Suppressor macrophage treated with lipopolysaccharide for 1 hour (primary cell): ENCODE measurements at places on chromosomes 1 and 21.
A peak's percentile ranks its signal among the peaks of the same experiment; 100 is the strongest.

GRCh38 chr1:65265651-65266351, 43.5 kb upstream of the DNAJC6 start:
- peak; percentile 57 for DNase-seq

- DNase-seq, result no peak
Measured at GRCh38 chr1:26239936-26240335, 5.9 kb downstream of the CEP85 start.

DNA sequence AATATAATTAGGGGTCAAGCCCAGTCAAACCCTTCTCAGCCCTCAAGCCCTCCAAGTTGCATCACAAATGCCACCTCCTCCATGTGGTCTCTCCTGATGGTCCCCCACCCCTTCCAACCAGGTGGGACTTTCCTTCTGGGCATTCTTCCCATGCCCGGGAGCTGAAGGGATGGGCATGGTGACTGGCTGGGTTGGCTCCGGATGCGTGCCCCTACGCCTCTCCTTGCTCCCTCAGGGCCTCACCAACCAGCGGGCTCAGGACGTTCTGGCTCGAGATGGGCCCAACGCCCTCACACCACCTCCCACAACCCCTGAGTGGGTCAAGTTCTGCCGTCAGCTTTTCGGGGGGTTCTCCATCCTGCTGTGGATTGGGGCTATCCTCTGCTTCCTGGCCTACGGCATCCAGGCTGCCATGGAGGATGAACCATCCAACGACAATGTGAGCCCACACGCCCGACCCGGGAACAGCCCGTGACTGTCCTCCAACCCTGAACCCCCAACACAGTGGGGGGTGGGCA, 7.5 kb downstream of the ATP1A2 start:
- DNase-seq, result no peak

DNA sequence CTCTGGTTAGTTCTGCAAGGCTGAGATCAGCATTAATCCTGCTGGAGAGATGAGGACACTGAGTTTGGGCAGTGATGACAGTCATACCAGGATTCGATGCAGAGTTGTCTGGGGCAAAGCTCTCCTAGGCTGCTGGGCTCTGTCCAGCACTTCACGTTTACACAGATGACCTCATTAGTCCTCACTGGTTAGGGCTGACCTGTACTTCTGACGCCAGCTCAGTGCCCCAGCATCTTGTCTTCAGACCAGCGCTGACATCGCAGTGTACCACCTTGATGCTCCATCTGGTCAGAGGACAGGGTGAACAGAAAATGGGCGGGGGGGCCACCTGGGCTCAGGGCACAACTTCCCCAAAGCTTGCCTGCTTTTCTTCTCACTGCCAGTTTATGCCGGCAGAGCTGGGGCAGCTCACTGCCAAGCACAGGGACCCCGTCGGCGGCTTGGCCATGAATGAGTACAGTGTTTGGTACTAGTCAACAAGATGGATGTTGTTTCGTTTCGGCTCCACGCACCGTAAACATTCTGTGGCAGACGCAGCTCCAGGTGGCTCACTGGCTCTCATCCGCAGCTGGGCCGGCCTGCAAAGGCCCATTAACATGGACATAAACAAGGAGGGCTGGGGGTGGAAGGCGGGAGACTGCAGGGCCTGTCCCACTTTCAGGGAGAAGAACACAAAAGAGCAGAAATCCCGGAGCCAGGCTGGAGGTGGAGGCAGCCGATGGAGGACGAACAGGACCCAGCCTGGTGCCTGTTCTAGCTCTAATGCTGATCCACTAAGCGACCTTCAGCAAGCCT, 118.7 kb downstream of the GLIS1 start:
- DNase-seq, result no peak

DNA sequence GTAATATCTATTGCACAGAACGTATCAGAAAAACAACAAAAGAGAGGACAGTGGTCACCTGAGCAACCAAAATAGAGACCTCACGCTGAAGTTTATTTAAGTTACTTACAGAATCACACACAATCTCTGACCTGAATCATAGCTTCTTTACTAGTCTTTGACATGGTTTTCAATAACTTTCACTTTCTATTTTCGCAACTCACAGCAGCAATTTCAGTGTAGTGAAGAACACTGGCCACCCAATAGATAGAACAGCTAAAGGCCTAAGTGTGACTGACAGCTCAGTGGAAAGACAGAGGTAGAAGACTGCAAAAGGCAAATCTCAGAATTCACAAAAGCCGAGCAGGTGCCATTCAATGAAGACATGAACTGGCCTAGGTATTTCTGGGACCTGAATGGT, 435.6 kb upstream of the CHRM3 start:
- DNase-seq, result peak; percentile 34

GRCh38 chr1:117594261-117594990, 11.4 kb upstream of the TENT5C start:
- no peak for DNase-seq
